ENCODE measurements at places on chromosomes 1 and 21.

- DNase-seq: no peak
Observed at GRCh38 chr1:99758073-99758511, 8.3 kb downstream of the FRRS1 start.

DNA sequence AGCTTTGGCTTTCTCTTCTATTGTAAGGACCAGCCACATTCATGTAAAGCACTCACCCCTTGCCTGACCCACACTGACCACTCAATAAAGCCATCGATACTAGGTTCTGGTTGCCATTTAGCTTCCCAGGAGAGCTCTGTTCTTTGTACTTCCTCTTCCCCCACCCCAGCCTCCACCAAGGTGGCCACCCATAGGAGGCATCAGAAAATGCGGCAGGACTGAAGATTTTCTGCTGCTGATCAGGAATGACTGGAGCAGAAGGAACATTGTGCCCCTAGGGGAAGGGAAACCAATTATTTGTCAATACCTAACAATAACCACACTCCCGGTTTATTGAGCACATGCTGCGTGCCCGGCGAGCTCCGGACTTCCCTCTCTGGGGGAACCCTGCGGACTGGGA lies 5.2 kb upstream of the SMIM12 start:
- no peak for DNase-seq

- DNase-seq: no peak
Observed at GRCh38 chr1:192545896-192546521, 29.6 kb upstream of the RGS1 start.

DNA sequence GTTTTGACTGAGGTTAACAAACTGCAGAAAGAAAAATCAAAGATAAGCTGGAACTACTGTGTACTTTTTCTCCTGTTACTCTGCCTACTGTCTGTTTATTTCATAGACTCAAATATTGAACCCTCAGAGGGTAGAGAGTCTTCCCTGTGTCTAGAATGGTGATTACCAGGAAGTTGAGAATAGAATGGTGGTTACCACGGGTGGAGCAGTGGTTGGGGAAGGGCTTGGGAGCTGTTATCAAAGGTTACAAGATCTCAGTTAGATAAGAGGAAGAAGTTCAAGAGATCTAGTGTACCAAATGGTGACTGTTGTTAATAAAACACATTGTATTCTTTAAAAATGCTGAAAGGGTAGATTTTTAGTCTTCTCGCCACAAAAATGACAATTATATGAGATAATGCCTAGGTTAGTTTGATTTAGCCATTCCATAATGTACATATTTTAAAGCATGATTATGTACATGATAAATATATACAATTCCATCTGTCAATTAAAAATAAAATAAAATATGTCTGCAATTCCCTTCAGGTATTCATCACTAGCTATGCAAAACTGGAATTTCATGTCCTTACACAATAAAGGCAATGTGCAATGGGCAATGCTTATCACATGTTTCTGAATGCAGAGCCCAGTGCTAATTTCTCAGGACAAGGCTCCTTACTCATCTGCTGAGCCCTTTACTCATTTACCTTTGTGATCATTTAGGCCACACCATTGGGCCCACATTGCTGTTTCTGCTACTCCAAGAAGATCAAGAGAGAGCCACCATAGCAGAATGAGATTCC lies 474.3 kb upstream of the CAMK1G start:
- DNase-seq: no peak

- DNase-seq: no peak
Observed at GRCh38 chr1:77487631-77488030, 194.8 kb downstream of the ZZZ3 start.

DNA sequence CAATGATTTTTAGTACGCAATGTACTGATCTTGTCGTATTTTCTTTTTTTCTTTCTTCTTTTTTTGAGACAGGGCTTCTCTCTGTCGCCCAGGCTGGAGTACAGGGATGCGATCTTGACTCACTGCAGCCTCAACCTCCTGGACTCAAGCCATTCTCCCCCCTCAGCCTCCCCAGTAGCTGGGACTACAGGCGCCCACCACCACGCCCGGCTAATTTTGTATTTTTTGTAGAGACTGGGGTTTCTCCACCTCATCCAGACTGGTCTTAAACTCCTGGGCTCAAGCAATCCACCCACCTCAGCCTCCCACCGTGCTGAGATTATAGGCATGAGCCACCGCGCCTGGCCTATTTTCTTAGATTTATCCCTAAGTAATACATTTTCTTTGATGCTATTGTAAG lies 43.9 kb upstream of the COL6A2 start:
- DNase-seq: no peak

- no peak for DNase-seq
Observed at GRCh38 chr1:109488696-109489095, 5.0 kb downstream of the ATXN7L2 start.

DNA sequence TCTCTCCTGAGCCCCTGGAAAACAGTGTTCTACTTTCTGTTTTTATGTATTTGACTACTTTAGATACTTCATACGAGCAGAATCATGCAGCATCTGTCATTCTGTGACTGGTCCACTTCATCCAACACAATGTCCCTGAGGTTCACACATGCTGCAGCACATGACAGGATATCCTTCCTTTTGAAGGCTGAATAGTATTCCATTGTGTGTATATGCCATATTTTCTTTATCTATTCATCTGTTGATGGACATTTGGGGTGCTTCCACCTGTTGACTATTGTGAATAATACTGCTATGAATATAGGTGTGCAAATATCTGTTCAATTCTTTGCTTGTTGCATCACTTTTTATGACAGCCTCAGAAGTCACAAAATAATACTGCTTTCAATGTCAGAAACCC lies 55.8 kb downstream of the SH3GLB1 start:
- DNase-seq: no peak

DNA sequence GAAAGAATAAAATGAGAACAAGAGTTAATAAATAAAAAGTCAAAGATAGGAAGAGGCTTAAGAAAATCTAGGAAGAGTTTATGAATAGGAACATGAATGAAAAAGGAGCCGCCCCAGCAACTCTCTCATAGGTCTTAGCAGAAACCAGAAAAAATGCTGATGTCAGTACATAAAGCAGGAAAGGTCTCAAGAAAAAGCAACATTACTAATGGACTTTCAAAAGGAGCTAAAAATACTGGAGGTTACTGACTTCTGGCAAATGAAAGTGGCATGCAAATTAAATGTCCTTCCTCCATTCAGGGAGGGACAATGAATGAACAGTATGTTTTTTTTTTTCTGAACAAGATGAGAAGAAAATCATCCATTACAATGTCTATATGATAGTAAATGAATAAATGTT lies 387.6 kb downstream of the BRINP2 start:
- DNase-seq: no peak

- no peak for DNase-seq
Observed at GRCh38 chr1:235304549-235305451, 23.2 kb downstream of the ARID4B start.

- no peak for DNase-seq
Observed at GRCh38 chr1:182493063-182493462, 43.1 kb downstream of the RGSL1 start.

GRCh38 chr1:233945979-233946378 lies 41.5 kb downstream of the SLC35F3 start:
- no peak for DNase-seq

DNA sequence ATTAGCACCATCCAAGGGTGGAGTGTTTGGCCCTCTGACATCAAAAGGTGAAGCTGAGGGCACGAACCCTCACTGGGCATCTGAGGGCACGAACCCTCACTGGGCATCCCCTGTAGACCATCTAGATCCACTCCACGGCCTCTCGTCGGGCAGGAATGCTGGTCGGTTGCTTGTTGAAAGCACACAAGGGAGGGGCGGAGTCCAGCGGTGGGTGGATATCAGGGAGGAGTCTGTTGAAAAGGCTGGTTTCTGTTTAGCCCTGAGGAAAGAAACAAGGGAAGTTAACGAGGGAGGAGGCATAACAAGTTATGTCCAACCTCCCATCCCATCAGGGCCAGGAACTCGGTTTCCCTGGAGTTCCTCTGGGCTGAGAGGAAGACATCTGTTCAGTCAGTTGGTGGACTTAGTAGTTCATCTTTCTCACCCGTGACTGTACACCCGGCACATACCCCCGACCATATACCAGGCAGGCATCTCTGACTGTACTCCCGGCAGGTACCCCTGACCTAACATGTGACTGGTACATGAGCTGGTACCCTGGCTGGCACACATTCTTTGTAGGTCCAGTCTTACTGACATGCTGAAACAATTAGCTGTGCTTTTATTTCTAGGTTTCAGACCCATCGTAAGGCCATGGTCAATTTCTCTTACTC lies 32.1 kb upstream of the PDE9A start:
- no peak for DNase-seq

- DNase-seq: no peak
Observed at GRCh38 chr21:36194024-36194423, 37.4 kb downstream of the DOP1B start.

DNA sequence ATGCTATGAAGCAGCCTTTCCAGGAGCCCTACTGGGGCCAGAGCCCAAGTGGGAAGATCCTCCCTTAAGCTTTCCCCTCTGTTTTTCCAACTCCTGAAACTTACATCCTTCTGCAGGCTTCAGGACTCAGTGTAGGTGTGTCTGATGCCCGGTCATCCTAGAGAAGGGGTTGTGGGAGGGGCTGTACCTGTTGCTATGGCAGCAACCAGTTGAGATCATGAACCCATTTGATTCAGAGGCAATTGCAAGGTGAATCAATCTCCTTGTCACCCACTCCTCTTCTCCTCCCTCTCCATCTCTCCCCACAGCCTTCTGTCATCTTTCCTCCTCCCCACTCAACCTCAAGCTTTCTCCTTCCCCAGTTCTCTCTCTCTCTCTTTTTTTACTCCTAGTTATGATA lies 151.8 kb downstream of the CACNA1E start:
- no peak for DNase-seq

DNA sequence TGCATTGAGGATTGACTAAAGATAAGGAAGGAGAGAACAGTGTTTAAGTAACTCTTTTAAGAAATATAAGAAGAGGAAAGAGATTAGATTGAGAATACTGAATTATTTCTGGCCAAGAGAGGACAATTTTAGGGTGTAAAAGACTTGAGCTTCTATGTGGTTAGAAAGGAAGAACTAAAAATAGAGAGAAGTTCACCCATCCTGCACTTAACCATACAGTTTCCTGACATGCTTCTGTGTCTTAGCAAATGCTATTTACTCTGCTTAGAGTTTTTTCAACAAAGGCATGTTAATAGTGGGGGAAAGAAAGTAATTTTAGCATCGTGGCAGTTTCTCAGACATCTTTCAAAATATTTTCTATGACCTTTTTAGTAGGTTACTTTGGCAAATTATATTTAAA lies 122.8 kb upstream of the GPR52 start:
- DNase-seq: no peak

DNA sequence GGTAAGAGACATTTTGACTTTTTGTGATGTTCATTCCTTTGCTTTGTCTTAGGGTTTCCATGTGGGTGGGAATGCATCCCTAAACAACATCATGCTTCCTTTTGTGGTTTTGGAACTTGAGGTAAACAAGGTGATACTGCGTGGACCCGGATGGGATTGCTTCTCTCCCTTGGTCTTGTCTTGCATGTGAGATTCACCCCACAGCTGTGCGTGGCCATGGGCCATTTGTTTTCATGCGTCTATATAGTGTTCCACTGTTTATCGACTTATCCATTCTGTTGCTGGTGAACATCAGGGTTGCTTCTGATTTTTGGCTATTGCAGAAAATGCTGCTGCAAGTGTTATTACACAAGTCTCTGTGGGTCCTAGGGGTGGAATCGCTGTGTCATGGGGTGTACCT lies 21.1 kb downstream of the CRYAA start:
- DNase-seq: no peak

- no peak for DNase-seq
Observed at GRCh38 chr1:110214454-110215404, 4.6 kb downstream of the KCNC4 start.

- peak; percentile 33 for DNase-seq
Observed at GRCh38 chr21:45591619-45592207, 49.5 kb upstream of the SLC19A1 start.

GRCh38 chr1:228860911-228861831 lies 125.9 kb downstream of the RHOU start:
- DNase-seq: no peak

DNA sequence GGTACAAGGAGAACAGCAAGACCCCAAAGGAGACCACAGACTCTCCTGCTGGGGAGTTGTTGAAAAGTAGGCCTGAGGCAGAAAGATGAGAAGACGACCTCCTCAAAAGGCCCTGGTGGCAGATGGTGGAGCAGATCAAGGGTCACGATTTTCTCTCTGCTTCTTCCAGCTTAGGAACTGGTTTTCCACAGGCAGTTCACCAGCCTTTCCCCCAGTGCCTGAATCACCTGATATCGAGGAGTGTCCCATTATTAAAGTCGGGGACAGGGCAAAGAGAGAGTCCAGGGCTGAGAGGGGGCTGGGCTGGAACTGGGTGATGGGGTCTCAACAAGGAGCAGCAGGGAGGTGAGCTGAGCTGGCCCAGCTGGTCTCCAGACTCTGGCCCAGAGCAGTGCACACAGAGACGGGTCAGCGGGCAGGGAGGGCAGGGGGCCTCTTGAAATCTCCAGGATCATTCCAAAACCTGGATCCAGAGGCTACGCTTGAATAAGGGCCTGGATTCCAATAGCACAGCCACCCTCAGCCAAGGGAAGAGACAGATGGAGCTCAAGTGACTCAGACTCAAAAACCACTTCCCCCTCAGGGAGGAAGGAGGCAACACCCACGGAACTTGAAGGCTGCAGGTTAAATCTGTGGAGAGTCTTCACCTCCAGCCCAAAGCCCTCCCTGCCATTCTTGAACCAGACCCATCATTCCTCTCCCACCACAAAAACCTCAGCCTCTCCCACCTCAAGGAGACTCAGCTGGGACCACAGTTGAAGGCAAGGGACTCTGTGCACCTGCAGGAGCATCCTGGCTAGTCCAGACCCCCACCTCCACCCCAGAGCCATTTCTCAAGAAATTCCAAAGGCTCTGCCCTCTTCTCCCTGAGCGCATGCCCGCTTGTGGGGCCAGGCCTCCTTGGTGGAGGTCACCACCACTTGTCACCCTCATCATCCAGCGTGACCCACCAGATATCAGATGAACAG lies at the start of gene S100A5:
S100A5 (minus strand) TSS at position 541 of the 968 bp plus-strand sequence. CDS start 743 bp downstream, outside the sequence.
- DNase-seq: no peak

GRCh38 chr1:211634461-211634860 lies 41.0 kb downstream of the NEK2 start:
- no peak for DNase-seq
